ENCODE measurements at places on chromosomes 6 and 20. TPM values are rescaled to one million over a fixed set of nuclear protein-coding genes. Genes with fewer than 3 reads are reported as not detected.

Gene ARFGAP1
- 42.9 TPM for total RNA-seq

Gene TSPO2
- not detected for total RNA-seq

Gene DACT2
- total RNA-seq, result not detected

Gene TXLNB
- total RNA-seq, result 1.5 TPM

Gene ZNF165
- 0.33 TPM for total RNA-seq

Gene DST
- 670 TPM for total RNA-seq

Gene LINC00237
- not detected for total RNA-seq

Gene SLC22A1
- 0.26 TPM for total RNA-seq

Gene STMND1
- total RNA-seq, result not detected

Gene TPBG
- total RNA-seq, result 24.9 TPM

Gene PSORS1C2
- total RNA-seq, result not detected

Gene PRND
- not detected for total RNA-seq

Gene ASIP
- total RNA-seq, result not detected

Gene POU5F1
- total RNA-seq, result under 0.01 TPM

Gene CHD6
- 22.9 TPM for total RNA-seq

Gene HLA-DRB1
- total RNA-seq, result under 0.01 TPM

Gene SNAI1
- total RNA-seq, result 0.66 TPM

Gene BEND6
- 12.6 TPM for total RNA-seq

Gene BPIFB1
- total RNA-seq, result not detected

Gene MROH8
- total RNA-seq, result 1.2 TPM

Gene TMEM244
- not detected for total RNA-seq

Gene ALDH8A1
- 0.50 TPM for total RNA-seq

Gene MUC21
- total RNA-seq, result not detected

Gene KCNB1
- under 0.01 TPM for total RNA-seq

Gene ZSCAN31
- total RNA-seq, result 5.9 TPM

All from fibroblast of lung (primary cell).